Stimulated activated CD8-positive, alpha-beta memory T cell treated with anti-CD3 and anti-CD28 coated beads, Interleukin-7, amount 100 ng/mL, for 4 hours (primary cell): ENCODE measurements at places on chromosomes 6 and 20.

DNA sequence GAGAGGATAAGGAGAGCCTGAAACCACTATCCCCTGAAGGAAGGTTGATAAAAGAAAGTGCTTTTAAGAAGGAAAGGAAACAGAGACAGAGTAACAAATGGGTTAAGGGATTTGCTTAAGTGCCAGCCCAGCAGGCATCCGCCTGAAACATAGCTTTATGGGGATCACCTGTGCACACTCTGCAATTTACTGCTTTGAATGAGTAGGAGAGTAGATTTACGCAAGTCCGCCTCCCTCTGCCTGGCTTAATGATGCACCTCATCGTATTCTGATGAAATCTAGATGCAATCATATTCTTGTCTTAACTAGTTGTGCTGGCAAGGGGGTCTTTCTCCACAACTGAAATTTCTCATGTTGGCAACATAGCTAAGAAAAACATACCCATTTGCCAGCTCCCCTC, 101.1 kb upstream of the ID4 start:
- no peak for DNase-seq

DNA sequence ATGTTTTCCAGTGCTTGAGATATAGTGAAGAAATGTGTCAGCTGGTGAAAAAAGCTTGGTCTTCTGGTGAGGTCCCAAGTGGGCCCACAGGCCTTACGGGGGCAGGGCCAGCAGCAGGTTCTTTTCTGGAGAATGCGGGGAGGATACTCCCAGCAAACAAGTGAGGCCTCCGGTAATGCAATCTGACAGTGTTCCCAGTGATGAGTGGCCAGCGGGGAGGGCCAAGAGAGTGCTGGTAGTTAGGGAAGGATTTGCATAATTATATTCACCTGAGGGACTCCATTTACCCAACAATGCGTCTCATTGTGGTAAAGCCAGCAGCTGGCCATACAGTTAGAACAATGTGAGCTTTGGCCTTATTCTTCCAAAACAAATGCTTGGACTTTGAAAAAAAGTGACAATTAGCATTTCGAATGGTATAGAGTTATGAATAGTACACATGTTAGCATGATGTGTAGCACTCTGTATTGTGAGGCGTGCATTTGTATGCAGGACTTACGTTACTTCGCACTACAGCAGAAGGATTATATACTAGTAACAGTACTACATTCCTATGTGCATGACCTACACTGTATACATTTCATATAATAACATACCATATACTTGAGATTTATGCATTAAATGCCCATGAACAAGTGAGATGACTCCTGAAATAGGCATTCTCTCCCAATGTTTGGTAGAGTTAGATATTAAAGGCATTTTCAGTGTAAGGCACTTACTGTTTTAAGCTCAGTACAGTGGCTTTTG, 69.8 kb downstream of the MYB start:
- DNase-seq = no peak

DNA sequence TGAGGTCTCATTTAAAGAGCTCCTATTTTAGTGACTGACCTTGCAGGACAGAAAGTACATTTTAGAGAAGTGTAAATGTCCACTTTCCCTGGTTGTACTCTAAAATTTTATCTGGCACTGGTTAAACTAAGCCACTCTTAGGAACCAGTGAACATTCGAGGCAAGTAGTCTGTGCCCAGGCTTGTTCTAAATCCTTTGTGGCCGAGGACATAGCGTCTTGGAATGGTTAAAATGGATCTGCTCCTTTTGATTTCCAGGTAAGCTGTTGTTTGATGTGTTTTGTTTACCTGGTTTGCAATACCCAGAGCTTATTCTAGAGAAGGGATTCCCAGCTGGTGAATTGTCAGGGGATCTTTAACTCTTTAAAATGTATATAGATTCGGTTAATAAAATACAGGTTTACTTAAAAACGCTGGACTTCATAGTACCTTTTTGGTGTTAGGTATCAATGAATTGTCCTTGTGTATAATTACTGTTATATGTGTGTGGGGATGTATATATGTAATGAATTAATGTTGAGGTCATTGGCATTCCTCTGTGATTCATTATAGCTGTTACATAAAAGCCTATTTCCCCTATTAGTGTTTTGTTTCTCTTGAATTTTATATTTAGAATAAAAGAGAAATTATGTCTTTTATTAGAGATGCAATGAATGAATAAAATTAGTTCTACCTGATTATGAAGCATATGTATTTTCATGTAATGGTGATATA, 15.8 kb downstream of the SNX9 start:
- DNase-seq = no peak

DNA sequence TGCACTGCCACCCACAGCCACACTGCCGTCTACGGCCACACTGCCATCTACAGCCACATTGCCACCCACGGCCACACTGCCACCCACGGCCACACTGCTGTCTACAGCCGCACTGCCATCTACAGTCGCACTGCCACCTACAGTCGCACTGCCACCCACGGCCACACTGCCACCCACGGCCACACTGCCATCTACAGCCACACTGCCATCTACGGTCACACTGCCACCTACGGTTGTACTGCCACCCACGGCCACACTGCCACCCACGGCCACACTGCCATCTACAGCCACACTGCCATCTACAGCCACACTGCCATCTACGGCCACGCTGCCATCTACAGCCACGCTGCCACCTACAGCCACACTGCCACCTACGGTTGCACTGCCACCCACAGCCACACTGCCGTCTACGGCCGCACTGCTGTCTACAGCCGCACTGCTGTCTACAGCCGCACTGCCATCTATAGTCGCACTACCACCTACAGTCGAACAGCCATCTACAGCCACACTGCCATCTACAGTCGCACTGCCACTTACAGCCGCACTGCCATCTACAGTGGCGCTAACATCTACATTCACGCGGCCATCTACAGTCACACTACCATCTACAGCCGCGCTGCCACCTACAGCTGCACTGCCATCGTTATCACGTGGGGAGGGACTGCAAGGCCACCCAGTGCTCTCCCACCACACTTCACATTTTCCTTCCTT, 154.6 kb upstream of the AFDN start:
- DNase-seq = no peak

DNA sequence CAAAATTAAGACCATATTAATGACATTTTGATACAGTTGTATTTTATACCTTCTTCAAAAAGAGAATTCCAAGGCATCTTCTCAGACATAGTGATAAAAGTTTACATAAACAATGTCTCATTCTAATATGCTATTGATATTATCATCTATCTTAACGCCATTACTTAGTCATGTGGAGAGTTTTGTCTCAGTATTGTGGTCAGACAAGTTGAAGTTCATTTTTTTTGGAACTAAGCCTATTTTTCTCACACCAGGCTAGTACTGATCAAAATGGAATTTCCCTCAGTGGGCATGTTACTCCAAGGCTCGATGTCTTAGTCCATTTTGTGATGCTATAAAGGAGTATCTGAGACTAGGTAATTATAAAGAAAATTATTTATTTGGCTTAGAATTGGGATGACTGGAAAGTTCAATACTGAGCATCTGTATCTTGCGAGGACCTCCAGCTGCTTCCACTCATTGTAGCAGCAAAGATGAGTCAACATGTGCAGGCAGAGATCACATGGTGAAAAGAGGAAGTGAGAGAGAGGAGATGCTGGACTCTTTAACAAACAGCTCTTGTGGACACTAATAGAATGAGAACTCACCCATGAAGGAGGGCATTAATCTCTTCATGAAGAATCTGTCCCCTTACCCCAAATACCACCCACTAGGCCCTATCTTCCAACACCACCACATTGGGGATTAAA, 825.5 kb upstream of the MANEA start:
- DNase-seq = no peak

DNA sequence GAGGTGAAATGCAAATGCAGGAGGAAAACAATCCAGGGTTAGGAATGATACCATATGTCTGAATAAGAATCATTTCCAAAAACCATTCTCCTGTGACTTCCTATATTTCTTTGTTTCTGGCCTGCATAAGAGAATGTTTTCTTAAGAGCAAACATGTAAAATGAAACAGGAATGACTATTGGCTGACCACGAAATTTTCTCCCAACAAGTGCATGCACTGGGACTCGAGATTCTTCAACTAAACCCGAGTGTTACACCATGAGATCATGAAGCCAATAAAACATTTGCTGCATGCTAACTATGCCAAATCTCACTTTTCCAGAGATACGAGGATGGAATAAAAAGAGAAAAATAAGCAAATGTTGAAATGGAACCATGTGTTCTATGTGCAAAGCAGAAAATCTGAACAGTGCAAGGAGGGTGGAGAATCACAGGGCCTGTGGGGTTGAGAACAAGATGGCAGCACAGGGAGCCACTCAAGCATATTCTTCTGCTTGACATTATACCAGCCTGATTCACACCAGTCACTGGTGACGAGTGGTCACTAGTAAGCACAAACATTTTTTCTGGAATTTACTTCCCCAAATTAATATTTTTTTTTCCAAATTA, 212.2 kb upstream of the FOXA2 start:
- no peak for DNase-seq

DNA sequence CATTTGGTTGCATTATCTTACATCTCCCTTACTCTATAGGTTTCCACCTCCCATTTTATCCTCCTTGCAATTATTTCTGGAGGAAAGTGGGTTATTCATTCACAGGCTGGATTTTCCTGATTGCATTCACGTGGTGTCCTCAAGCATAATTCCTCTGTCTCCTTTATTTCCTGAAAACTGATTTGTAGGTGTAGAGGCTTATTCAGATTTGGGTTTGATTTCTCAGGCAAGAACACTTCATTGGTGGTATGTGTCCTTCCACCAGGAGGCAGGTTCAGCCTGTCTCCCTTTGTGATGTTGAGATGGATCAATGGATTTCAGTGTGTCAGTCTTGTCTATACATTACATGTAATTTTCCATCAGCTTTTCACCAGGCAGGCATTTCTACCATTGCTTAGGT, 17.3 kb downstream of the DNPH1 start:
- no peak for DNase-seq

- no peak for DNase-seq
Measured at GRCh38 chr6:84522135-84522549, 242.3 kb downstream of the TBX18 start.

DNA sequence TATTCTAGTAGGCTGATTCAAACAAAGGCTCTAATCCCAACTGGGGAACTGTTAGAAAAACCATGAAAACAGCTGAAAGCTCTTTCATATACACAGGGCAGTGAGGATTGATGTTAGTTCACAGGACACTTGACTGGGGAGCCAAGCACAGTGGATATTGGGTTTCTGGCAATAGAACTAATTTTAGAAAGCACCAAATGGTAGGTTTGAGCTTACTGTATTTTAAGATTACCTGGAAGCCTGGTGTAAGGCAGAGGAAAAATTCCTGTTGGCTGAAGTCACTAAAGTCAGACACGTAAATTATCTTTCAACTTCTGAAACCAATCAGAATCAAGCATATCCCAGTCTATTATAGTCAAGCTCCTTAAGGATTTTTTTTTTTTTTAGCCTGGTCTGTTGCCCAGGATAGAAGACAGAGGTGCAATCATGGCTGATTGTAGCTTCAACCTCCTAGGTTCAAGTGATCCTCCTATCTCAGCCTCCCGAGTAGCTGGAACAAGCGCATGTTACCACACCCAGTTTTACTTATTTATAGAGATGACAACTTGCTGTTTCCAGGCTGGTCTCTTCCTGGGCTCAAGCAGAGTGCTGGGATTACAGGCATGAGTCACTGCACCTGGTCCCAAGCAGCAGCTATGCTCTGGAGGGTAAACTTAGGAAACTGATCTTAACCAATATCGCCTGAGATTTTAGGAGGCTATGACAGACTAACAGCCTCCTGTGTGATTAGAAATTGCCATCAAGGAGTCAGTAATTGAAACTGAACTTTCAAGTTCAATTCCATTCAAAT, 32.5 kb upstream of the SYNCRIP start:
- DNase-seq = no peak

DNA sequence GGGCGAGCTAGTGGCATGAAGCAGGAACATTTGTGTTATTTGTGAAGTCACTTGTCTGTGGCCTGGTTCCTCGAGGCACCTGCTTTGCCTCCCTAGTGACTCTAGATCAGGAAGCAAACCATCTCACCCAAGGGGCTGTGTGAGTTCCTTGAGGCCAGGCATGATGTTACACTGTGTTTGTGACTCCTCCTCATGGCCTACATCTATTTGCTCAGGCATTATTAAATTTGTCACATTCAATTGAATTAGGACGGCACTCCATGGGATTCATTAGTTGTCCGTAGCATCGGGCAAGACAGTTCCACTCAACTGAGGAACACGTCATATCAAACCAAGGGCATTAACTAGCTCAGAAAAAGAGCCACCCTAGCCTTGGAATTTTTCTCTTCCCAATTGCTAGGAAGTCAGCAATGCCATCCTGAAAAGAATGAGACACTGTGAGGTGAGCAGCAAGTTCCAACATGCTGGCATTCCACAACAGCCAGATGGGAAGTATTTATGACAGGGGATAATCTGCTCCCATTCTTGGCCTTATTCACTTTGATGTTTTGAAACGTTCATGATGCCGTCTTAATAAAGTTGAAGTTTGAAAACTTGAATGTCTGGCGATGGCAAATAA, 17.2 kb downstream of the TMEM200A start:
- DNase-seq = no peak

- DNase-seq = no peak
Measured at GRCh38 chr20:21826976-21827375, 121.5 kb downstream of the PAX1 start.

- peak; percentile 44 for DNase-seq
Measured at GRCh38 chr6:36360241-36361054, 23.8 kb upstream of the BNIP5 start.

DNA sequence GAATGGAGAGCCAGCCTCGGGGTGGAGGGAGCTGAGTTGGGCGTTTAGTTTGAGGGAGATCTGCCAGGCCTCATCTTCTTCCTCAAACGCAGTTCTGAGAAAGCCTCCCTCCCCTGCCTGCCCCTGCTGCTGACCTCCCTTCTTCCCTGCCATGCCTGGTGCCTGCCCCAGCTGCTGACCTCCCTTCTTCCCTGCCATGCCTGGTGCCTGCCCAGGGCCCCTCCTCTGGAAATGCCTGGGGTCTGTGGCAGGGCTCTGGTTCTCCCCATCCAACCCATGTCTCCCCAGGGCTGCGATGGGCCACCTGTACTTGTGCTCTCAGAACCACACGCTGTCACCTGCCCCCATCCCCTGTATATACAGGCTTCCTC, 114.6 kb downstream of the VEGFA start:
- no peak for DNase-seq

- no peak for DNase-seq
Measured at GRCh38 chr20:33680686-33681085, 5.5 kb downstream of the E2F1 start.

- DNase-seq = no peak
Measured at GRCh38 chr20:52895701-52896100, 76.5 kb upstream of the TSHZ2 start.

DNA sequence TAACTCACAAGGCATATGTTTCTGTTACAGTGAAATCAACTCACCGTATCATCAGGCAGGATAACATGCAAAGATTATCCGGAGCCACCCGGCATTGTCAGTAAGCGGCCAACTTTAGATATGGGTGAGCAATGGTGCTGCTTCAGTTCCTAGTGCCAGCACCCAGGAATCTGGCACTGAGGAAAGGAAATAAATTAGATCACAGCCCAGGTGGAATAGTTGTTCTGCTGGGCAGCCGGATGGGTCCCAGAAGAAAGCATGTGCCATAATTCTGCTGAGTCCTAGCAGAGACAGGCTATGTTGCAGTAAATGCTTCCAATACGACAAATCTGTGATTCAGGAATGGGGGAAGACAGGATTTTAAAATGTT, 183.6 kb upstream of the SPTLC3 start:
- DNase-seq = no peak
